ENCODE measurements at places on chromosomes 12 and 14.

GRCh38 chr14:67387195-67387594 is 24.8 kb downstream of the PLEK2 start:
- no peak for DNase-seq

GRCh38 chr12:57800965-57801364 is 17.6 kb downstream of the AVIL start:
- DNase-seq: no peak

DNA sequence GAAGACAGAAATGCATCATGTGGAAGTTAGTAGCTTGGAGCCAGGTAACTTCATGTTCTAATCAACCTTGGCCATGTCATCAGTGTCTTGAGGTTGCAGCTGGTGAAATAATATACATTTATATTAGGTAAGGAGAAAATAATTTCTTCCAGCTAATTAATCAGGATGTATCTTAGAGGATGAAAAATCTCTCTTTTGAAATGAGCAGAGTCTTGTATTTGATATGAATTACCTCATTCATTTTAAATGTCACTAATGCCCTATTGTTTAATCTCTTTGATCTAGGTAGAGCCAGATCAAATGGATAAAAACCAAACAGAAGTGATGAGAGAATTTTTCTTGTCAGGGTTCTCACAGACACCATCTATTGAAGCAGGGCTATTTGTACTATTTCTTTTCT is at the start of gene OR4Q2:
OR4Q2 (plus strand) TSS at position 301 of the 400 bp plus-strand sequence.
- no peak for DNase-seq

DNA sequence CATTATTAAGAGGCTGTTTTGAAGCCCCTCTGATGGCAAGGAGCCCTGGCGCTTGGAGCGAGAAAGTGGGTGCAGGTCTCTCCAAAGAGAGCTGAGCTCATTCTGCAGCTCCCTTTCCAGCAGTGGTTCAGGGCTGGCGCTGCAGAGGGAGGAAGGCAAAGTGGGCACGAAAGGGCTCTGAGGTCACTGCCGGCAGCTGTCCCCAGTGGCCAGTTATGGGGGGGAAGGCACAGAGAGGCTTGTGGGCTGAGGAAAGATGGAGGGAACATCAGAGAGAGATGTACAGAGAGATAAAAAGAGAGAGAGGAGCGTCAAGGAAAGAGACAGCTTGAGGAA is 75.2 kb upstream of the TBX5 start:
- no peak for DNase-seq

DNA sequence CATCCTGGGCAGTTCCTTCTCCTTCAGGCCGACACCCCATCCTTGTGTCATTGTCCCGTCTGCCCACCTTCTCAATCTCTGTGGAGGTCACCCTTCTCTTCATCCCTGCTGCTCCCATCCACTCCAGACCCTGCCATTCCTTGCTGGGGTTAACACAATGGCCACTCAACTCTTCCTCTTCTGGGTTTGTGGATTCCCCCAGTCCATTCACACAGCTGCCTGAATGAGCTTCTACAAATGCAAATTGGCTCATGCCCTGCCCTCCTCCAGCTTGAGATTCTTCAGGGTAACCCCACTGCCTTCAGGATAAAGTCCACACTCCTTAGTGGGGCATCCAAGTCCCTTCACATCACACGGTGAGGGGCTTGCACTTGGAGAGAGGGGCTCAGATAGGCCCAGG is 17.2 kb upstream of the PRMT8 start:
- DNase-seq: no peak

- no peak for DNase-seq
Observed at GRCh38 chr12:114665411-114666260, 18.3 kb downstream of the TBX3 start.

DNA sequence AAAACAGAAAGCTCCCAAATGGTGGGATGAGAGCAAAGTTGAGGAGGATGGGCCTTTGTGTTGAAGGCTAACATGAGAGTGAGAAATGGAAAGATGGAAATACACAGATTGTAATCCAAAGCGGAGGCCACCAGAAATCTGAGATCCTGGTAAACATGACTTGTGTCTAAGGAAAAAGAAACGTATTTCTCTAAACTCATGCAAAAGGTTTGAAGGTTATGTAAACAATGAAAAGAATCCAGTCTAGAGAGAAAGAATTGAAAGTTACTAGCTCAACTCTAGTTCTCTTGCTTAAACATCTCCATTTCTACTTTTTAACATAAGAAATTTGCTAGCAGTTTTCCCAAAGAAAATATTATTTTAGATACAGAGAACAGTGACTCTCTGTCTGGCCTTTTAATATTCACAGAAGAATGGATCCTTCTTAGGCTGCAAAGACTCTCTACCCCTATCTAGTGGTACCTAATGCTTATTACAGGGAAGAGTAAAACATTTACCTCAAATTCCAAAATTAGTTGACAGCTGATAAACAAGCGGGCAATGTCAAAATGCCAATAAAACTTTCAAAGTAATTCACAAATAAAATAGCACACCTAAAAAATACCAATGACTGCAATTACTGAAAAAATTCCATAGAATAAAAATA is 75.8 kb upstream of the SOX5 start:
- DNase-seq: no peak

GRCh38 chr12:56546680-56547079 is 25.1 kb downstream of the RBMS2 start:
- DNase-seq: no peak

GRCh38 chr14:22535126-22535525 is 53.9 kb downstream of the DAD1 start:
- no peak for DNase-seq

- DNase-seq: no peak
Observed at GRCh38 chr12:105064564-105065178, 19.6 kb downstream of the ALDH1L2 start.

Data from cerebellar nuclear complex (tissue), 1 donor.